ENCODE measurements at places on chromosomes 16 and 17.

GRCh38 chr16:56038564-56039098, 152.7 kb upstream of the GNAO1 start:
- DNase-seq = no peak

DNA sequence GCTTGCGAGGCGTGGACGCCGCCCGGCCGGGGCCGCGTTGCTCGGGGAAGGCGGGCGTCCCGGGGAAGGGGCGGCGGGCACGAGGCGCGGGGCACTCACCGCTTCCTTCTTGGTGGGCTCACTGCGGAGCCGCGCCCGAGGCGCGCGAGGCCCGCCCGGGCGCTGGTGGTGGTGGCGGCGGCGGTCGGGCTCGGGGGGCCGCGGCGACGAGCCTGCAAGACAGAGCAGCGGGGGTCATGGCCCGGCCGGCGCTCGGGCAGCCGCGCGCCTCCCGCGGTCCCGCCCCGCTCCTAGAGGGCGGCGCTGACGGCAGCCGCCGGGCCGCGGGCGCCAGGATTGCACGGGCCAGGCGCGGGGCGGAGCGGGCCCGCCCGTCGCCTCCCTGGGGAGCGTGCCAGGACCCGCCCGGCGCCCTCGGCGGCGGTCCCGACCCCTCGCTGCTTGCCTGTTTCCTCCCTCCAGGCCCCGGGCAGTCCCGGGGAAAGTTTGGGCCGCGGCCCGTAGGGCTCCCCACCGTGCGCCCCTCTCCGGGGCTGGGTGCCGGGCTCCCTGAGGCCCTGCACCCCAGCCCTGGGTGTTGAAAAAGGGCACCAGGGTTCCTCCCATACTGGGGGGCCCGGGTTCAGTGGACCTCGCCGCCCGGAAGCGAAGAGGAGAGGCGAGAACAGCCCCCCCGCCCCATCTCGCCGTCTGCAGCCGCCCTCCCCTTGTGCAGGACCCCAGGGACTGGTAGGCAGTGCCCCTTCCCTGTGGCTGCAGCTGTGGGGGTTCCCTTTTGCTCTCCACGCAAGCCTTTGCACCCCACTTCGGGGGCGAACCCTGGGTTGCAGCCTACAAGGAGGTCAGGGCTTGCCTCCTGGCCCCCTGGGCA, at the start of gene C16orf74:
TSS of gene C16orf74 (minus strand) at position 270 of the 871 bp plus-strand sequence. CDS start 15,879 bp downstream, outside the sequence.
- DNase-seq = no peak

GRCh38 chr17:32773856-32774694, 102.8 kb downstream of the MYO1D start:
- no peak for DNase-seq

DNA sequence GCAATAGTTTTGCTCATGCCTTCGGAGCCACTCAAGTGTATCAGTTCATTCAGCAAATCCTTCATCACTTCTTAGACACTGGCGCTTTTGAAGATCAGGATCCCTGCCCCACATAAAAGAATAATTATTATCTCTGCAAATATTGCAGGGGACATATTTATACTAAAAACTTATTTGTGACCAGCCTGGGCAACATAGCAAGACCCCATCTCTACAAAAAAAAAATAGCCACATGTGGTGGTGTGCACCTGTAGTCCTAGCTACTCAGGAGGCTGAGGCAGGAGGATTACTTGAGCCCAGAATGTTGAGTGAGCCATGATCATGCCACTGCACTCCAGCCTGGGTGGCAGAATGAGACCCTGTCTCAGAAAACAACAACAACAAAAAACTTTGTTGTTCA, 1.7 kb upstream of the APPBP2 start:
- DNase-seq = no peak

GRCh38 chr17:69567130-69567529, 152.6 kb downstream of the MAP2K6 start:
- DNase-seq = no peak

Measured in stimulated activated CD4-positive, alpha-beta T cell treated with anti-CD3 and anti-CD28 coated beads, Interleukin-15, amount 100 ng/mL, for 48 hours (primary cell).